ENCODE measurements at places on chromosomes 7 and 10.

- no peak for DNase-seq
These were observed 291.7 kb downstream of the THSD7A start for GRCh38 chr7:11540271-11540761.

DNA sequence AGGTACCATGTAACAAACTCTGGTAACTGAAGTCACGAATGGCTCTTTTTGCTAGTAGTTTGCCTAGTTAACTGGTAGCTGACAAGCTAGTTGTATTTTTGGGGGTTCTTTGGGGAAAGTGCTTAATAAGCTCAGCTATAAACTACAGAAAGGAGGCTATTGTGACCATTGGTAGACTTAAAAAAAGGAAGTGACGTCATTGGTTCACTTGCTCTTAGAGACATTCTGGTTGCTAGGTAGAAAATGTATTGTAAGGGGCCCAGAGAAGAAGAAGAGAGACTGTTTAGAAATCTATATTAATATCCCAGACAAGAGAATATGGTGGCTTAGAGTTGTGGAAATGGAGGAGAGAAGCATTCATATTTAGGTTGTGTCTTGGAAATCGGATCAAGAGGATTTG is 103.0 kb downstream of the NXPH1 start:
- peak; percentile 18 for DNase-seq

GRCh38 chr10:78620985-78621799 is 447.6 kb upstream of the ZMIZ1 start:
- no peak for DNase-seq

DNA sequence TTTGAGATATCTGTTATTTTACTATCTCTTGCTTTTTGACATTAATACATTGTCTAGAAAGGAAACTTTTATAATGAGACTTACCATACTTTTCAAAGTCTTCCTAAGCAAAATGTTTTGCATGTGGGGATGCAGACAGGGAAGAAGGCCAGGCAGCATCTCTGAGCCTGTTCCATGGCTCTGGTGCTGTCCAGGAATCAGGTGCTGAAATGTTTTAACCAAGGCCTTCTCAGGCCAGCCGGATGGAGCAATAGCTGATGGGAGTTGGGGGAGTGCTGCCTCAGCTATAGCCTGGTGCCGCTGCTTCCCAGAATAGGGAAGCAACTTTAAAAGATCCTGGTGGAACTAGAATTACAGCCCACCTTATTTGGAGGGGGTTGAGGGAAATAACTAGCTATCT is 38.5 kb downstream of the CRTAC1 start:
- no peak for DNase-seq

- no peak for DNase-seq
These were observed 30.9 kb upstream of the CREB5 start for GRCh38 chr7:28381466-28381865.

DNA sequence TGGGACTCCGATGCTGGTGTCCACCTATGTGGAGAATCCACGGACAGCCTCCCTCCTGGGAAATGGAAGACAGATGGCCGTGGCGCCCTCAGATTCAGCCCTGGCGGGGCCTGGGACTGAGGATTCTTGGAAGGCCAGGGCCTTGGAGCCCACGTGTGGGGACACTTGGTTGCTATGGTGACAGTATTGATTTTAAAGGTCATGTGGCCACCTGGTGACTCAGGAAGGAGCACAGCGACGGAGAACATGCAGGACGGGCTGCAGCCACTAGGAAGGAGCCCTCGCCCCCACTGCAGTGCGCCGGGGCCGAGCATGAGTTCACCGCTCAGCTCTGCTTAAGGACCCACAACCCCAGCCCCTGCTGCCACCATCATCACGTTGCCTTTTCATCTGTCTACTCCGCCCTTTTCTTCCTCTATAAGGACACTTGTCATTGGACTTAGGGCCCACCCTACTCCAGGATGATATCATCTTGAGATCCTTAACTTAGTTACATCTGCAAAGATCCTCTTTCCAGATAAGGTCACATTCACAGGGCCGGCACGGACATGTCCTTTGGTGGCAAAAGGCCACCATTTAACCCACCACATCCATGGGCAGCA is 3.7 kb upstream of the STK32C start:
- DNase-seq, result no peak

GRCh38 chr10:123796736-123797135 is 94.9 kb downstream of the CPXM2 start:
- DNase-seq, result no peak

- peak; percentile 50 for DNase-seq
These were observed 325.0 kb downstream of the PLXNA4 start for GRCh38 chr7:132251327-132251659.

- DNase-seq, result no peak
These were observed 15.1 kb upstream of the NUDCD3 start for GRCh38 chr7:44505595-44505994.

GRCh38 chr7:109821156-109821555 is 1251.5 kb downstream of the DNAJB9 start:
- DNase-seq, result no peak

- DNase-seq, result no peak
These were observed 16.5 kb upstream of the PLAU start for GRCh38 chr10:73894245-73894971.

DNA sequence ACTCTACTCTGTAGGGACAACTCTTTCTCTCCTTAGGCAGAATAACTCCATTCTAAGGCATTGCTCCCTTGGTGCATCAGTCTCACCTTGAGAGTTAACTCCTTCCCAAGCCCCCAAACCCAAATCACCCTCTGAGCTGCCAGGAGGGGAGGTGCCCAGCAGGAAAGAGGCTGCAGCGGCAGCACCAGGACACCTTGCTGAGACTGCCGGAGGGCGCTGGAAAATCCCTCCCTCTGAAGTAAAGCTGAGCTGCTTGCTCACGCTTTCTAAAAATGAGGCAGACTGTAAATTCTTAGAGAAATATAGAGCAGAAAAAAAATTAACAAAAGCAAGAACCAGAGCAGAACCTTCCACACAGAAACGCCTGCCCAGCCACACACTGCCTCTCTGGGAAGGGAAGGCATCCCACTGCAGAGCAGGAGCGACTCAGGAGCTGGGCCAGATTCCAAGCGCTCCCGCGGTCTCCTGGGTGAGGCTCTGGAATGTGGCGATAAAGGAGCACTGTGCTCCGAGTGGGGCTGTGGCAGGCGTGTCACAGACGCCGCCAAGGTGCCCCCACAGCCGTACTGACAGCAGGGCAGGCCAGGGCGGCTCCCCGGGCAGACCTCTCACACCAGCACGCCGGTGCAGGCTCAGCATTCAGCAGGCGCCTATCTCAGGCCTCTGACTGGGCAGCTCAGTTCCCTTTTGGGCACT is 202.1 kb downstream of the TNS3 start:
- DNase-seq, result no peak

DNA sequence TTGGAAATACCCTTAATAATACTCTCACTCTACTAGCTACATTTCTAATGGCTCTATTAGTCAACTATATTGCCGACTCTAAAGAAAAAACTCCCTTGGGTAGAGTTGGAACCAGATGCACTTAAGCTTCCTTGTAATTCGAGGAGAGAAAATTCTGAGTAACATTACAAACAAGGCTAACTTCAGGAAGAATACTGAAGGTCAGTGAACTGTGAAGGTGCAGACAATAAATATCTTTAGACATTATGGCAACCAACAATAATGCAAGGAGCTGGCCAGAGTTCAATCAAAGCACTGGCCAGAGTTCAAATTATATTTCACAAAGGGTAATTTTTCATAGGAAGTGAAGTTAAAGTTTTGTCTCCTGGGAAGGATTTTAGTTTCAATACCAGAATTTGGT is 40.7 kb upstream of the MRLN start:
- no peak for DNase-seq

- no peak for DNase-seq
These were observed 17.4 kb downstream of the PRKRIP1 start for GRCh38 chr7:102413611-102414010.

GRCh38 chr7:82472966-82473365 is 29.4 kb upstream of the CACNA2D1 start:
- DNase-seq, result no peak

DNA sequence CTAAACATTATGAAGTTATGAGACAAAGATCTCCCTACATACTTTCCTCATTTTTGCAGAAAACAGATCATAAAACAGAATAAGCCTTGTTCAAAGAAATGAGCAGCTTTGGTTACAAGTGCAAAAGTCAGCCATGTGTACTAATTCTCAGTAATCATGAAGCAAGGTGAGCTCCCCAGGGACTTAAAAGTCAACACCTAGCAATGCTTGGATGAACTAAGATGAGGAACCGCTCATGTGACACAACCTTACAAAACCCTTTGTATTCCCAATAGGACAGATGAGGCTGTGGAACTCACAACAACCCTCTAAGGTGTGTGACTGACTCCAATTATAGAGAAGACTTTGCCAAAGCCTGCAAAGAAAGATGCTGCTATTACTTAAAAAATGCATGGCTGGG is 154.5 kb downstream of the SLC25A13 start:
- no peak for DNase-seq

GRCh38 chr7:121017586-121017985 is 29.1 kb downstream of the CPED1 start:
- DNase-seq, result no peak

DNA sequence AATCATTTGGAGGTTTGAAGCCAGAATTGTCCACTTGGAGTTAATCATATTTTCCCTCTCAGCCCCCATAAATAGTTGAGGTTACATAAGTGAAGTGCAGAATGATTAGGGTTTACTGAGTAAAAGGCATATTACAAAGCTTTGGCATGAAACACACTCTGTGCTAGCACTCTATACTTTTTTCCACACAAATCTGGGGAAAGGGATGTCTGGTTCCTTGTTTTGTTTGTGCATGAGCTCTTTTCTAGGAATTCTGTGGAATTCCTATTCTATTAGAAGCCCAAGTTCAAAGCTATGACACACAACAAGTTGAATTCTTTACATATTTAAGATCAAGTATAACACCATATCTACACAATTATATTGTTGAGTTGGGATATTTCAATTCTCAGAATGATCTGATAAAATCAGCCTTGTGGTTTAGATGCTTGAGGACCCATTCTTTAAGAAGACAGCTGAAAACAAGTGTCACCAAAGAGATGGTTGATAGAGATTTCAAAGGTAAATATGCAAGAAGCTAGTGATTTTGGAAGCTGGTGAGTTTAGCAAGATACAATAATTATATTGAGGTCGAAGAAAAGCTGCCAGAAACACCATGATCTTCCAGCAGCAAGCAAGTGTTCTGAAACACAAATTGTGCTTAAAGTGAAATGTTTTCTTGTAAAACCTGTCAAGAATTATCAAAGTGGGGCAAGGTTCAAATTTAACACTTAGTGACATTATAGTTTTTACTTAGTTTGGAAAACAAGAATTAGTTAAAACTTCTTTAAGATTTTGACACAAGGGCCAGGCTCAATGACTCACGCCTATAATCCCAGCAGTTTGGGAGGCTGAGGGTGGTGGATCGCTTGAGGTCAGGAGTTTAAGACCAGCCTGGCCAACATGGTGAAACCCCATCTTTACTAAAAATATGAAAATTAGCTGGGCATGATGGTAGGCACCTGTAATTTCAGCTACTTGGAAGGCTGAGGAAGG is 122.6 kb downstream of the INHBA start:
- no peak for DNase-seq

DNA sequence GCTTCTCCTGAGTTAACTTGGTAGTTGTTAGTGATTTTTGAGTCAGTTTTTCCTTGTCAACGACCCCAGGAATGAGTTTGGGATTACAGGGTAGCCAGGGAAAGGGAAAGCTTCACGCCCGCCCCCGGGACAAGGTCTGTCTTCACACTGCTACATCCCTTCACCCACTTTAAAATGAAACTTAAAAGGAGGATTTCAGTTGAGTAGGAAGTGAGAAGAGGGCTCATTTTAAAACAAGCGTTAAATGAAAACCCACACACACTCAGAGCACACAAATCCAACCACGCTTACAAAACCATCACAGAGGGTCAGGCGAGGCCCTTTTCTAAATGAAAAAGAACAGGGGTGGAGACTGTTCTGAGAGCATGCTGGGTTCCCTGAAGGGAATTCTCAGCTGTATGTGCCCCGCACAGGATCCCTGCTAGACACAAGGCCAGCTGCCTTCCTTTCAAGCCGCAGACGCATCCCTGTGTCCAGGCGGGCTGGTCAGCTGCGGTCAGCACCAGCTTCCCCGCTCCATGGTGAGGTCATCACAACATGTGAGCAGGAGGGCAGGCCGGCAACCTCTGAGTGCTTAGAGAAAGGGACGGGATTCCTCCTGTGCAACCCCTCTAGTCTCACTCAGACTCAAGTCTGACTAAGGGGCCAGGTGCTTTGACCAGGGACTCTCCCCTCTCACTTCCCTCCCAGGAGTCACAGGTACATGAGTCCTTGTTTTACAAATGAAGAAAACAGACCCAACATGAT is 111.8 kb downstream of the EGFR start:
- DNase-seq, result no peak

GRCh38 chr10:93570383-93570782 is 3.9 kb downstream of the FFAR4 start:
- no peak for DNase-seq

DNA sequence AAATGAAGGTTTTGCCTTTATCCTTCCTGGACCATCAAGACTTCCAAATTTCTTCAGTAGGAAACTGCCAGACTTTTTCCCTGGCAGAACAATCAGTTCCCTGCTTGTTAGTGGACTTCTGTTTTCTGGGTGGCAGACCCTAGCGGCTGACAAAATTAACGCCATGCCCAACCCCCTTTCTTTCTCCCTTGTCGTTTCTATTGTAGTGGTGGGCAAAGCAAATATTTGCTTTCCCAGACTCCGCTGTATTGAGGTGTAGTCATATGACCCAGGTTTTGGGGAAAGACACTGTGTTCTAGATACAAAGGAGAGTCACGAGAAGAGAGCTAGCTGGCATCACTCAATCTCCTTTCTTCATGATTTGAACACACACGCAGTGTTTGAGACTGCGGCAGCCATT is 7.7 kb downstream of the PON2 start:
- no peak for DNase-seq

DNA sequence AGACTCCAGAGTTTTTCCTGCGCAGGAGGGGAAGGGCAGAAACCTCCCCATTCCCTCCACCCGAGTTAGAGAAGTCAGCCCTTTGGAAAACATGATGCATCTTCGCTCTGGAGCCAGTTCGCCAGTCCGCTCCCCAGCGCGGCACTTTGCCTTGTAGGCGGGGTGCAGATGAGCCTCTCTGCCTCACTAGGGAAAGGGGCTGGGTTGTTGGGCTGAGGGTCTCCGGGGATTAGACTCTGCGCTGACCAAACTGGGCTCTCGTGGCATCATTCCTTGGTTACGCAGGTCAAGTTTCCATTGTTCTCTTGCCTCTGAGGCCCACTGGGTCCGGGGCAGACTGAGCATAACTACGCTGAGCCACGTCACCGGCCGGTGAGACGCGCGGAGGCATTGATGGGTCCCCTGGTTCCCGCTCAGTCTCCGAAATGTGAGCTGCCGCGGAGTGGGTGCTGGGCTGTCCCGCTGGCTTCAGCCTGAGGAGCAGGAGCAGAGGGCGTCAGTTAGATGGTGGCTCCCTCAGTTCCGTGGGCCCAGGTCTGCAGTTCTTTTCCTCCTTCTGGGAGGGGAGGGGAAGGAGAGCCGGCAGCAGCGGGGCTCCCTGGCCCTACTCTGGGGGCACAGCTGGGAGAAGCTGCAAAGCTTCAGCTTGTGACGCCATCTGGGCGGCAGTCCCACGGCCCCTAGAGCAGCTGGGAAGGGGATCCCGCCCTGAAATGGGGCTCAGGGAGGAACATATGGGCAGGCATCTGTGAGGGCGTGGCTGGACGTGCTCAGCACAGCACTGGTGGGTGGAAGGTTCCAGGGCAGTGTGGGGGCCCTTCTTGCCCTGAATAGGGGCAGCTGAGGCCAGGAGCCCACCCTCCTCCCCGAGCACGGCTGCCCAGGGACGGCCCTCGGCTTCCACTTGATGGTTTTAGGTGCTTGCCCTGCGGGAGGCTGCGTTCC is 121.3 kb upstream of the BTBD16 start:
- DNase-seq, result peak; percentile 75
